ENCODE measurements at places on chromosomes 2 and 18.

DNA sequence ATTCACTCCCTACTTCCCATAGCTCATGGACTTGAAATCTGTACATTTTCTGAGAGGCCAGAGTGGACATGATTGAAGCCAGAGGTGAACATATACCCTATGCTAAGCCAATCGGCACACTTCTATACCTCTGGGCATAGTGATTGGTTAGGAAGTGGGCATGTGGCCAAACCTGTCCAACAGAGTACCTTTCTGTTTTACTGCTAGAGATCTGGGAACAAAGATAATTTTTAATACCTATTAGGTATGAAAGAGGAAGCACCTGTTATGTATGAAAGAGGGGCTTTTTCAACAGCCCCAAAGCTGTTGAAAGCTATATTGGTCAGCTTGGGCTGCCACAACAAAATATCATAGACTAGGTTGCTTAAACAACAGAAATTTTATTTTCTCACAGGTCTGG lies 27.7 kb downstream of the METTL8 start:
- no peak for DNase-seq

DNA sequence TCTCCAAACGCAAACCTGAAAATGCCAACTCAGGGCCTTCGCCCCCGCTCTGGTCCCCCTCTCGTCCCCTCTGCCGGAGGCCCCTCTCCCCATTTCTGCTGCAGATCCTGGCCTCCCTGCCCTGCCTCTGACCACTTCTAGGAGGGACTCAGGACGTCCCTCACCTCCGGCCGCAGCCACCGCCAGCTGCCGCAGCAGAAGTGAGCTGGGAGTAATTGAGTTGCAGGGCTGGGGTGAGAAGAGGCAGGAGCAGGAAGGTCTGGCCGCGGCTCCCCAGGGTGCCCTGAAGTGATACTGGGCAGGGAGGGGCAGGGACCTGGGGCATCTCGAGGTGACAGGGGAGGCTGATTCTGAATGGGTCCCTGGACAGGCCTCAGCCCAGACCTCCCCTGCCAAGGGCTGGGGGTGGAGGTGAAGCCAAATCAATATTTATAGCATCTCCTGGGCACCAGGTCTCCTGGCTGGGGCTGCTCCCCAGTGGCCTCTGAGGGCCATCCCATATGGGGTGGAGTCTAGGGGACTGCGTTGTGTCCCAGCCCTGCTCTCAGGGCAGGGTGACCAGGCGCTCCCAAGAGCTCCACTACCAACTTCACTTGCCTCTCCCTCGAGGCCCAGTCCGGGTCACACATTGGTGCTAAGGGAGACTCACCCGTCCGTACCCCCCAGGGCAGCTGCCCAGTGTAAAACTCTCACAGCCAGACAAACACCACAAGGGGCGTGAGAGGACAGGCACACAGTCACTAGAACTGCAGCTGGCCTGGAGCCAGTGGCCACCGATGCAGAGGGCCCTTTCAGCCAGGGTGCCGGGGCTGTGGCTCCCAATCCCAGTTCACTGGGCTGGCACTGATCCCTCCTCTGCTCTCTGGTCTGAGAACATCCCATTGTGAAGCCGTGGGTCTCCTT lies 33.0 kb downstream of the KCNIP3 start:
- no peak for DNase-seq

GRCh38 chr2:228629251-228629650 lies 447.8 kb upstream of the SPHKAP start:
- DNase-seq, result no peak

- DNase-seq, result no peak
These were observed 289.4 kb downstream of the MTX2 start for GRCh38 chr2:176558574-176559140.

DNA sequence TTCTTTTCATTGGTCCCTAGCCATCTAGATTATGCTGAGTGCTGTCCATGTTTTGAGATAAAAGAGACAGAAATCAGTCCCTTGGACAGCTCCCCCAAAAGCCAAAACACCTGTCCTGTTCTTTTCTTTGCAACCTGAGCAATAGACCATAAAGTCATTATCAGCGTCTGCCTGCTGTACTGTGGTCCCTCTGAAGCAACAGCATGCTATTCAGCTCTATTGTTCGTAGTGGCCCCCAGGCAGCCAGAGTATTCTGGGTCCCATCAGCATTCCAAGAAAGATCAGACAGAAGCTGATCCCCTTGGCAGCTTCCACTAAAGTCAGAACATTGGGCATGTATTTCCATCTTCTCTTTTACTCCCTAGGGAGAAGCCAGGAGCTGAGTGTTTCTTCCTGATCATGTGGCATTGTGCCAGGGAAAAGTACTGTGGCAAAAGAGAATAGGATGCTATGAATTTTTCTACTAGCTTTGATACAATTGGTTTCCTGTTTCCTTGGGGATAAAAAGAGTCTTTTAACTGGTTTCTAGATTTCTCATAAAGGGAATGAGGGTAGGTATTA lies 33.6 kb upstream of the ZSWIM2 start:
- no peak for DNase-seq

DNA sequence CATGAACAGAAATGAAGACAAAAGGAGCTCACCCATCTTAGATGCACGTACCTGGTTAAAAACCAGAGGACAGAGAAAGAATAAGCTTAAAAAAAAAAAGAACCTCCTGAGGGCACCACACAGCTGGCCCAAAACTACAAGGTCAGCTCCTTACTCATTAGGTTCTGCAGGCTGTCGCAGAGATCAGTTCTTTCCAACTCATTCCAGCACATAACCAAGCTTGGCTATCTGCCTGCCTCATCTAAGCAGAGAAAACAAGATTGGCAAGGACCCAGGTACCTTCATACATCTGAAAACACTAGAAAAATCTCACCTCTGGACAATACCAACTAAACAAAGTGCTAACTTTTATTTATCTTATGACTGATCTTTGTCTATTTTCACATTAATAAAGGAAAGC lies 89.9 kb downstream of the NOL10 start:
- no peak for DNase-seq

DNA sequence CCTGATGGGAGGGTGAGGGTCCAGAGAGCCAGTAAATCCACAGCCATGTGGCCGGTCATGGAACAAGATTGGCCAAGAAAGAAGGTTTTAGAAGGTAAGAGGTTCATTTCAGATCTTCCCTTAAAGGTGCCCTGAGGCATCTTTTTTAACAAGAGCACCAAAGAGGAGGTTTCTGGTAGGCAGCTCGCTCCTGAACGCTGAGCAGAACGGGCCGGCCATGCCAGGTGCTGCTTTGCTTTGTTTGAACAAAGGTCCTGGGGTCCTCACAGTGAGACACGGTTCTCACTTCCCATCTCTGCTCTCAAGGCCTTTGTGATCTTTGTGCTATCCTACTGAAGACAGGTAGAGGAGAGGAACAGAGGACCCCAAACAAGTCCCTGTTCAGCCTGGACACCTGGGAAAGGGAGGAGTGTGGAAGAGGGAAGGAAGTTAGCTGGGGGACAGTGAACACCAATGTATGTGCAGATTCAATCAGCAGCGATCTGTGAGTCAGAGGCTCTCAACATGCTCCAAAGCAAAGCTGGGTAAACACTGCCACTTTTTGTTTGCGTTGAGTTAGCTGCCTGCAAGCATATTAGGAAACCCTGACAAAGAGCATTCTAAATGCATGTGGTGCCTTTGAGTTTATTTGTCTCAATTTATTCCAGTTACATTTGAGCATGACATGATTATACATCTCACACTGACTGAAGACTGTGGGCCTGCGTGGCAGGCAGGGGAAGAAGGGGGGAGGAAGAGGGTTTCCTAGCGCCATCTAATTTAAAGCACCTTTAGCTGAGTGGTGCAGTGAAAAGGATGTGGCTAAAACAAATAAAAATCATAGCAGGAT lies 102.4 kb downstream of the ASB1 start:
- DNase-seq, result no peak

- no peak for DNase-seq
These were observed 10.6 kb downstream of the AFG3L2 start for GRCh38 chr18:12366379-12366778.

- no peak for DNase-seq
These were observed 17.4 kb downstream of the TRPM8 start for GRCh38 chr2:233934524-233934923.

GRCh38 chr2:29336341-29337241 lies 221.4 kb downstream of the CLIP4 start:
- DNase-seq, result no peak

GRCh38 chr2:202091476-202091875 lies 18.4 kb downstream of the KIAA2012 start:
- DNase-seq, result no peak

DNA sequence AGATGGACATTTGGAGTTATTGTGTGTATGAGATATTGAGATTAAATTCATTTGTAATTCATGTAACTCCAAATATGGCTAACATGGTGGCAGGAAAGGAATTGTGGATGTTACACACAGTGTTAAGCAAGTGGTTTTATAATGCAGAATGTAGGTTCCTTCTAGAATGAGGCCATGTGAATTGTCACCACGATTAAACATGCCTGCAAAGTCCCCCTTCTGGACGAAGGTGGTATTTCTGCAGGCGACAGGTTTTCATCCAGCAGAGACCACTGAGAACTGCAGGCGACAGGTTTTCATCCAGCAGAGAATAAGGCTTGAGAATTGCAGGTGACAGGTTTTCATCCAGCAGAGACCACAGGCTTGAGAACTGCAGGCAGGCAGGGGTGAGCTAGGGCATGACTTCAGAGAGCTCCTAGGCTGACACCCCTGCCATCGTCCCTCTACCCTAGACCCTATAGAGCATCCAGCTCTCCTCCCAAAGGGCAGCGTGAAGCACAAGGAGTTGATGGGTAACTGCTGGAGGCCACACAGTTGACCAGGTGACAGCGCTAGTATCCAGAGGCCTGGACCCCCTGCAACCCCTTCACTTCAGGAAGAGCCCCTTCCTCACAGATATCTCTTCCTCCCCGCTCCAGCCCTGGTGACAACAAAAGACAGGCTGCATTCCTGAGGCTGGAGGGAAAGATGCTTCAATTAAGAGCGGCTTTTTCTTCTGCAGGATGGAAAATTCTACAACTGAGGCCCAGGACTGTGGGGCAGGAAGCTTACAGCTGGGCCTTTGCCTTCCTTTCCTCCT lies 175.8 kb downstream of the LOXHD1 start:
- no peak for DNase-seq
